Spleen (tissue), 13 donors: ENCODE measurements at places on chromosomes 12 and 14. TPM values are rescaled to one million over a fixed set of nuclear protein-coding genes. Genes with fewer than 3 reads are reported as not detected.

The PELI2 gene
- 25.3 TPM for total RNA-seq

The ZNF641 gene
- total RNA-seq, result 43.4 TPM

The HCAR2 gene
- 22.7 TPM for total RNA-seq

- H3K4me3 ChIP-seq, result no peak overlapping the region
- no peaks in the 10 kb centered on the region for H3K4me1 ChIP-seq
- H3K36me3 ChIP-seq, result no peaks in the 10 kb centered on the region
- no peak for DNase-seq
- H3K27me3 ChIP-seq, result no peaks in the 10 kb centered on the region
Observed at GRCh38 chr14:56087671-56088471, 30.3 kb upstream of the PELI2 start.

GRCh38 chr14:97710726-97711125 lies 913.5 kb downstream of the VRK1 start:
- H3K27ac ChIP-seq, result no peak overlapping the region
- H3K4me1 ChIP-seq, result peaks cover 12% of the 10 kb centered on the region
- DNase-seq, result no peak
- H3K27me3 ChIP-seq, result no peaks in the 10 kb centered on the region
